ENCODE measurements at places on chromosomes 16 and 17. TPM values are rescaled to one million over a fixed set of nuclear protein-coding genes. Genes with fewer than 3 reads are reported as not detected.
A peak's percentile ranks its signal among the peaks of the same experiment; 100 is the strongest.

- DNase-seq, result no peak
Measured at GRCh38 chr16:53905028-53905427, 201.1 kb downstream of the FTO start.

The ZNF207 gene
- total RNA-seq, result 332 TPM

GRCh38 chr16:68475071-68475470 lies 26.8 kb upstream of the SMPD3 start:
- no peak for DNase-seq

- DNase-seq, result peak; percentile 69
Measured at GRCh38 chr16:29675811-29676643, 3.0 kb upstream of the QPRT start.

GRCh38 chr17:63291258-63291657 lies 154.8 kb downstream of the CYB561 start:
- no peak for DNase-seq

DNA sequence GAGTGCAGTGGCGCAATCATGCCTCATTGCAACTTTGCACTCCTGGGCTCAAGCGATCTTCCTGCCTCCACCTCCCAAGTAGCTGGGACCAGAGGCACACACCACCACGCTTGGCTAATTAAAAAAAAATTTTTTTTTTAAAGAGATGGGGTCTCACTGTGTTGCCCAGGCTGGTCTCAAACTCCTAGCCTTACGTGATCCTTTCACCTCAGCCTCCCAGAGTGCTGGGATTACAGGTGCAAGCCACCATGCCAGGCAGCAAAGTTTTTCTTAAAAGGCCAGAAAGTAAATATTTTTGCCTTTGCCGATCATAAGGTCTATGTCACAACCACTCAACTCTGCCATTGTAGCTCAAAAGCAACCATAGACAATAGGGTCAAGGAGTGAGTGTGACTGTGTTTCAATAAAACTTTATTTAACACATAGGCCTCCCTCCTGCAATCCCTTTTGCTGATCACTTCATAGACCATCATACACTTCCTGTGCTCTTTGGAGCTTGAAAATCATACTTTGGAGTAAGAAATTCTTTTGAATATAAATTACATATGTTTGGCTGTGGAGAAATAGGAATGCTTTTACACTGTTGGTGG lies 48.6 kb downstream of the PITPNC1 start:
- no peak for DNase-seq

- DNase-seq, result no peak
Measured at GRCh38 chr17:15220785-15221184, 44.3 kb downstream of the PMP22 start.

DNA sequence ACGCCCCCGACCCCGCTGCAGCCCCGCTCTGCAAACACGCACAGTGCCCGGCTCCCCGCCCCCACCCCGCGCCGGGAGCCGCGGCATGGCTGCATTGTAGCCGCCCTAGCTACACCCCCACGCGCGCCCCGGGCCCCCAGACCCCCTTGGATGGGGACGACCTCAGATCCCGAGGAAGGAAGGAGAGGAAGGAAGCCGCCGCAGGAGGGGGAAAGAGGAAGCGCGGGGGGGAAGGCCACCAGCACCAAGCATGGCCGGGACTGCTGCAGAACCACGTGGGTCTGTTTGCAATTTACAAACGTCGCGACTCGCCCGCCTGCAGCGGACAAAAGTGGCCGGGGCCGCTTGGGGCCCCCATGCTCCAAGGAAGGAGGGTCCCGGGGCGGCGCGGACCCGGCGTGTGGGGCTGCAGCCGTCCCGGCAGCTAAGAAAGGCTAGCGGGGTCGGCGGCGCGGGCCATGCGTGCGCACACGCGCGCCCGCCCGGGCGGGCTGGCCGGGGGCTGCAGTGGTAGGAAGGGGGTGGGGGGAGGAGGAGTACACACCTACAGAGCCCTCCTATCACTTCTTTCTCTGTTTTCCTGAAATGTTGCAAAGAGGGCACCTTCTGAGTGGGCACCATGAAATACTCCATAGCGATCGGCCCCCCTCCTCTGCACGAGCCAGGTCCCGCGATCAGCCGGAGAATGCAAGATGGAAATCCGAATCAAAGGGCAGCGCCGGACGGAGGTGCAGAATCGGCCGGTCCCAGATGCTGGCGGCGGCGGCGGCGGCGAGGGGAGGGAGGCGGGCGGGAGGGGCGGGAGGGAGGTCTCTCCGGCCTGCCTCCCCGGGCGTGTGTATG lies 488 bp downstream of the TFAP4 start:
- peak; percentile 47 for DNase-seq

GRCh38 chr17:2396192-2396567 lies 4.7 kb downstream of the MNT start:
- DNase-seq, result no peak

GRCh38 chr16:30743716-30744115 lies 4.5 kb upstream of the PHKG2 start:
- DNase-seq, result no peak

DNA sequence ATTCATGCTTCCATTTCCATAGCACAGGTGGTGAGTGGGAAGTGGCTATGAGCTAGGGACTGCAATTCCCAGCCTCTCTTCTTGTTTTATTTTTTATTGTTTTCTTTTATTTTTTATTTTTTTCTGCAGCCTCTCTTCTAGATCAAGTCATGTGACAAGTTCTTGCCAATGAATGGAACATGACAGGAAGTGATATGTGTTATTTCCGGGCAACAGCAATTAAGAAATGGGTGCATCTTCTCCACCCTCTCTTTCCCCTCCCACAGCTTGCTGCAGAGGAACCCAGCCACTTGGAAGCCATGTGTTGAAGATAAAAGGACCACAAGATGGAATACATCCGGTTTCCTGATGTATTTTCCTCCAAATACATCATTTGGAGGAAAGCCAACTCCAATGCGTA lies 23.6 kb downstream of the IRX5 start:
- DNase-seq, result no peak

GRCh38 chr17:72343911-72344310 lies 223.1 kb downstream of the SOX9 start:
- no peak for DNase-seq

The MILR1 gene
- total RNA-seq, result 2.1 TPM

DNA sequence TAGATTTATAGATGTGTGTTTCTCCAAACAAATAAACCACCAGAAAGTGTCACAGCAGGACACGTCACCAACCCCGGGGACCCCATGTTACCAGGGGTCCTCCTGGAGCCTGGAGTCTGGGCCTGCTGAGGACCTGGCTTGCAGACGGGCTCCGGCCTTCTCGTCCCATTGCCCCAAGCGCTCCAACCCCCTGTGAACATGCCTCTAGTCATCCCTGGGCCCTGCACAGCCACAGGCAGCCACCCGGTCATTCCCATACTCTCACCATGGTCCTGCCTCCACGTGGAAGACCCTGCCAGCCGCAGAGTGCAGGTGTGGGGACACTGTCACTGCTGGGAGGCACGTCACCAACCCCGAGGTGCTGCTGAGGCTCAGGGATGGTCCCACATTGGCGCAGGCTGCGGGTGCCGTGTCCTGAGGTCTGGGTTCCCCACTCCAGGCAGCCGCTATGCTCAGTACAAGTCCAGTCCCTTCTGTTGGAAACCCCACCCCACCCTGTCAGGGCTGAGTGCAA lies 4.5 kb downstream of the SECTM1 start:
- DNase-seq, result no peak

DNA sequence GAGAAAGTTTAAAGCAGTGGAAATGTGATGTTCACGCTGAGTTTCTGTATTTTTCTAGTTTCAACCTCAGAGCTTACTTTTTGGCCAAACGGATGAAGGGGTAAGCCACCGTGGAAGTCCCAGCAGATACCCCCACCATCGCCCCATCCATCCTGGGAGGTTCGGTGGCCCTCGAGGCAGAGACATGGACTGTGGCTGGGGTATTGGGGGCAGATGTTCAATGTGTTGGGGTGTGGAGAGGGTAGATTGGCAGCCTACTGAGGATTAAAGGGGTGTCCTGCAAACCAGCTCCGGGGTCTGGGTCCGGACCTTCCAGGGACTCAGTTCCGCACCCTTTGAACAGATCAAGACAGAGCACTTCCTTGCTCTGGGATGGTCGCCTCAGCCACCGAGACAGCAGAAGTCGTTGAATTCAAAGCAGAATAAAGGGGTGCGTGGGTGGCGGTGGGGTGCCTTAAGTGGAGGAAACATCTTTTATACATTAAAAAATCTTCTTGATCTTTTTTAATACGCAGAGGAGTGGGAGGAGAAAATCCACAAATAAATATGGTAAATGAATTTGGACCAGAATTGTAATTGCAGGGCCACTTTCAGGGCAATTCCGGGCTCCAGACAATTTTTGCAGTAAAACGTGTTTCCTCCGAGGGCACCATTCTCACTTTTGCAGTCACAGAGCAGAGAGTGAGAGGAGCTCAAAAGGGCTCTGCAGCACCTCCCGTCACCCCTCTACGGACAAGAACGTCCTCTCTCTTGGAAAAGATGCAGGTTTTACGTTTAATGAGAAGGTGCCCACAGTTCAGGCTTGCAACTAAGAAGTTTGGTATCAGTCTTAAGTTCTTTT lies 8.2 kb upstream of the CBX8 start:
- DNase-seq, result no peak

- no peak for DNase-seq
Measured at GRCh38 chr17:7439462-7440112, at the start of gene FGF11. FGF11 (plus strand) TSS chr17:7439512; CDS start chr17:7439621, 109 bp downstream.

The NLGN2 gene
- total RNA-seq, result 6.8 TPM

GRCh38 chr17:55363033-55363432 lies 58.6 kb downstream of the MMD start:
- no peak for DNase-seq

DNA sequence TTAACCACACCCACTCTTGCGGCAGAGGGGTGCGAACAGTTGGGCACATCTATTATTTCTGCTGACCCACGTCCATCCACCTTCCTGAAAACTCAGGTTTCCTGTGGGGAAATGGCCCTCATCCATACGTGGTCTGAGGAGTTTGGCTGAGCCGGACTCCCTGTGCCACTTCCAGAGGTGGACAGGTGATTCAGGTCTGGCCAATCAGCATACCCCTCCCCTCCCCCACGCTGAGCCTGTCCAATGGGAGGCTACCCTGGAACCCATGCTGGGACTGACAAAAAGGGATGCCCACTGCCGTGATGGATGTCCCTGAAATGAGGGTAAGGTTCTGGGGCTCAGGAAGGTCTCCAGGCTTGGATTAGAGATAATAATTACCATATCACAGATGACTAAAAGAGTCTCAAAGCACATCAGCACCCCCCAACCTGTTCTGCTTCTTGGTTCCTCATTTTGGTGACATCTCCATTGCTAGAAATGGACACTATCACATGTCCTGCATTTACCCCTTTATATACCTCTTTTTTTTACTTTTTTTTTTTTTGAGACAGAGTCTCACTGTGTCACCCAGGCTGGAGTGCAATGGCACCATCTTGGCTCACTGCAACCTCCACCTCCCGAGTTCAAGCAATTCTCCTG lies 5.3 kb upstream of the MAPK7 start:
- no peak for DNase-seq

GRCh38 chr17:34797720-34798119 lies 163.5 kb downstream of the CCT6B start:
- peak; percentile 50 for DNase-seq

- no peak for DNase-seq
Measured at GRCh38 chr17:57305908-57306504, 49.7 kb downstream of the MSI2 start.

DNA sequence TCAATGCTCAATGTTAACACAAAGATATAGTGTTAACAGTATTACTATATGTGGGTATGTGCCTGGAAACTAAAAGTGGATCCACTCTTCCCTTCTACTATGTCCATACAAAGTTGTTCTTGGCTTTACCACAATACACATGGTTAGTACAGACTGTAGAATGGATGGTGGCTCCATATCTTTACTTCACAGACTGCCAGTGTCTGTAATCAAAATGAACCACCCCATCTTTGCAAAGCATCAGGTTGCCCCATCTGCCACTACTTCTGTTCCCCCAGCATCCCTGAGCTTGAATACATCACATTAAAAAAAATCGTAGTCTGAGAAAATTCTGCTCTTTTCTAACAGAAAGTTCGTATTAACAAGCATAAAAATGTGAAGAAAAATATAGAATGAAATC lies 30.0 kb downstream of the USP32 start:
- DNase-seq, result no peak

The KRTAP4-1 gene
- total RNA-seq, result not detected

GRCh38 chr17:693791-694638 lies 20.6 kb downstream of the VPS53 start:
- no peak for DNase-seq

- DNase-seq, result no peak
Measured at GRCh38 chr16:69768666-69769065, 6.5 kb downstream of the WWP2 start.
